ENCODE measurements at places on chromosomes 12 and 14.

DNA sequence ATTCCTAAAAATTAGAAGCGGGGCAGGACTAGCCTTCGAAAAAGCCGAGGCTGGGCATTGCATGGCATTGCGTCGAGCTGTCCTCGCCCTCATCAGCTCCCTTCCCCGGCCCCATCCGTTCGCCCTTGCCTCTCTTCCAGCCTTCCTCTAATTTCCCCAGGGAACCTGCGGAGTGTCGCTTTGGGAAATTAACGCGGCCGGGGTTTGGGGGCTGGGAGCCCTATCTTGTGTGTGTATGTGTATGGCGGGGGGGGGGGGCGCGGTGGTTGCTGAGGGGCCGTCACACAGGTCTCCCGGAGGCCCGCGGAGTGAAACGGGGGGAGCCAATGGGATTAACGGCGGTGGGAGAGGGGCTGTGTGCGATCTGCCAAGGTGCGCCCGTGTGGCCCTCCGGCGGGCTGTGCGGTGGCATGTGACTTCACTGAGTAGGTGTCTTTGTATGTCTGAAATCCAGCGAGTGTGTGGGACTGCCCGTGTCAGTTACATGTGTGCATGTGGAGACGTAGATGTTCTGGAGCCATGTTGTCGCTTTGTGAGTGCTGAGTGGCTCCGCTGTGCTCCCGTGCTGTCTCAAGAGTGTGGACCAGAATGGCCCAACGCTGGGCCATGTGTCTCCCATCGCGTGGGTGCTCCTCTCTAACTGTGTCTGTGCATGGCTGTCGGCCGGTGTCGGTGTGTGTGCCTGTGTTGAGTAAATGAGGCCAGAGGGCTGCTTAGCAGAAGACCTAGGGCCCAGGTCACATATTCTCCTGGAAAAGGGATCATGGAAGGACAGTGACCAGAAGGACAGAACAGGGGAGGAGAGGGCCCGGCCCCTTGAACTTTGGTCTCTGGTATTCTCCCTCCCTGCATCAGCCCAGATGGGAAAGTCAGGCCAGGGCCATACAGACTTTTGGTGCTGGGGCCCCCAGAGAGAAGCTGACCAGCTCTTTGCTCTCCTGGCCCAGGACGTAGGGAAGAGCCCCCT is 1.5 kb downstream of the PTMS start:
- no peak for DNase-seq

- DNase-seq, result no peak
Measured at GRCh38 chr12:129195081-129195480, 341.8 kb downstream of the GLT1D1 start.

- no peak for DNase-seq
Measured at GRCh38 chr12:77842430-77842829, 11.7 kb downstream of the NAV3 start.

DNA sequence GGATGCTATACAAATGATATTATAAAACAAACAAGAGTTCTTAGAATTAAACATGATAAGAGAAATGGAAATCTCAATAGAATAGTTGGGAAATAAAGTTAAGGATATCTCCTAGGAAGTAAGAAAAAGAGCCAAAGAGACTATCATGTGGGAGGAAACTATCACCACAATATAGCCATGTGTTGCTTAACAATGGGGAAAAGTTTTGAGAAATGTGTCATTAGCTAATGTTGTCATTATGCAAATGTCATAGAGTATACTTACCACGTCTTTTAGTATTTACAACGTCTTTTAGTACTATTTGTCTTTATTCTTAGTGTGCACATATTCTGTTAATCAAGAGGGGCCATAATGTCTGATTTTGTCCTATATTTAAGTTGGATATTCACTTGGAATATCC is 58.7 kb downstream of the ZNF641 start:
- no peak for DNase-seq

DNA sequence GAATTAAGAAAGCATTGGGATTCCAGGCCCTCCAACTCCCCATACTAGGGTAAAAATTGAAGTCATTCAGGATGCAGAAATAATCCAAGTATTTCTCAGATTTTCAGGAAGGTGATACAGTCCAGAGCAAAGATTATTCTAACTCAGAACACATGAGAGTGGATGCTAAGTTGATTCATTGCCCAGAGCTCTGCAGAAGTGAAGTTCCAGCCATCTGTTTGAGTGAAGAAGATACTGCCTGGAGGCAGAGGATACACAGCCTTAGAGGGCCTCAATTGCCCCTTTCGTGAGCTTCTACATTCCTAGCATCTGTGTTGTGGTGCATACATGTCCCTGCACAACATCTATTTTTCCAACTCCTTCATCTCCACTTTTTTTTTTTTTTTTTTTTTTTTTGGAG is 36.9 kb upstream of the SMUG1 start:
- DNase-seq, result no peak

- peak; percentile 92 for DNase-seq
Measured at GRCh38 chr12:49741882-49742620, 694 bp downstream of the TMBIM6 start.

- no peak for DNase-seq
Measured at GRCh38 chr14:64117671-64118402, 176.3 kb downstream of the ESR2 start.

DNA sequence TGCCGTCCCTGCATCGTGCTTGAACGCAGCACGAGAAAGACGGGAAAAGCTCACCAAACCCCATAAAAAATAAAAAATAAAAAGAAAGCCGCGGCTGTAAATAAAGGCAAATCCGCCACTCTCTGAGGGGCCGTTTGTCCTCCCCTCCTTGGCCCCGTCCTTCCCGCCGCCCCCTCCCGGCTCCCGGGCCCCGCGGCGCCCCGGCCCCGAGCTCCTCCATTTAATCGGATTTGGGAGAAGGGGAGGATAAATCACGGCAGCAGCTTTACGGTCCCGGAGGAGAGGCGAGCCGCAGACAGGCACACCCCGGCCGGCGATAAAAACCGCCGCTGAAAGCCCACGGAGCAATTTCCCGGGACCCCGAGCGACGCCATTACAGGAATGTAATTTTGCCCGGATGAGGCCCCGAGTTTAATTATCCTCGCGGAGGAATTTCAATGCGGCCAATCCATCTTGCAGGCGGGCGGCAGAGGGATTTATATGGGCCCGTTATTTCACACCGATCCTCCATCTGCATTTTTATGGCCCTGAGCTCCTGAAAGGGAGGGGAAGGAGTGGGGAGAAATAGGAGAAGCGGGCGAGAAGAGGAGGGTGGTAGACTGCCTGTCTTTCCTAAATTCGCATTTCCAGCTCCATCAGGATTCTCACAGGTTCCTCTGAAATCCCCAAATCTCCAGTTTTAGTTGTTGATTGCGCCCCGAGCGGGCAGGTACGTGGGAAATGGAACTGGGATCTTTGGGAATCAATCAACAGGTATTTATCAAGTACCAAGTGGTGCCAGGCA is 1.3 kb upstream of the ATP5MC2 start:
- no peak for DNase-seq

DNA sequence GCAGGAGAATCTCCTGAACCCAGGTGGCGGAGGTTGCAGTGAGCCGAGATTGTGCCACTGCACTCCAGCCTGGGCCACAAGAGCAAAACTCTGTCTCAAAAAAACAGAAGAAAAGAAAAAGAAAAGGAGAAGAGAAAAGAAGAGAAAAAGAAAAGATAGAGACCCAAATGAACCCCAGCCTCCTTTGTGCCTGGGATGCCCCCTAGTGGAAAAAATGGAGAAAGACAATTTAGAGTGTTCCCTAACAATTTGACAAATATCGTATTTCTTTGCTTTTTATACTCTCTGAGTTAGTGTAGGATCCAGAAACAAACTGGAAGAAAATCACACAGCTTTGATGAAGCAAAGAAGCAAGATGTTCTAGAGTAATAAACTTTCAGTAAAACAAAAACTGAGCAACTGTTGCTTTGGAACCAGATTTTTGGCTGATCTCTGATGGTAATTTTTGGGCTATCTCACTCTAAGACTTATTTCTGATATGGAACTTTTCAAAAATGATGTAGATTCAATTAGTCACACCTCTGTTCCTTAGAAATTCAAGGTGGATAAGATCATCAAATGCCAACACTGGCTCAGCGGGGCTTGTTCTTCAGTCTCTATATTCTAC is 18.6 kb upstream of the PRKAB1 start:
- no peak for DNase-seq

DNA sequence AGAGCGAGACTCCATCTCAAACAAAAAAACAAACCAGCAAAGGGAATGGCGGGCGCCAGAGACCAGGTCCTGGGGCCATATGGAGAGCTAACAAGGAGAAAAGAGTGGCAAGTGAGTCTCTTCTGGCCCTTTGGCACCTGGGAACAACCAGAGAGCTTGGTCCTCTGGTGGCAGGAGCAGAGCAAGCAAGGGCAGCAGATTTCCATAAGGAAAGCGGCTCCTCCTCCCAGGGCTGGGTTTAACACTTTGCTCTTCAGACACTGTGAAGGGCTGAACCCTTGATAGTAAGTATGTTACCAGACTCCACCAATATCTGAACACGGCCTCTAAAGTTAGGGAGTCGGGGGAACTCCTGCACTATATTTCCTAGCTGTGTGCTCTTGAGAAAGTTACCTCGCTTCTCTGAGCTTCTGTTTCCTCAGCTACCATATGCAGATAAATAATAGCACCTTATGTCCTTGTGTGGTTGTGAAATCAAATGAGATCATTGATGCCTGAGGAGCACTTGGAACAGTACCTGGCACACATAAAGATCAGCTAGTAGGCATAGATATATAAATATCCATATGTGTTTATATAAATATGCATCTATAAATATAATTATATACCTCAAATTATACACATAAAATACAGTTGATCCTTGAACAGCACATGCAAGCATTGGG is 33.4 kb upstream of the PLEKHG6 start:
- no peak for DNase-seq

DNA sequence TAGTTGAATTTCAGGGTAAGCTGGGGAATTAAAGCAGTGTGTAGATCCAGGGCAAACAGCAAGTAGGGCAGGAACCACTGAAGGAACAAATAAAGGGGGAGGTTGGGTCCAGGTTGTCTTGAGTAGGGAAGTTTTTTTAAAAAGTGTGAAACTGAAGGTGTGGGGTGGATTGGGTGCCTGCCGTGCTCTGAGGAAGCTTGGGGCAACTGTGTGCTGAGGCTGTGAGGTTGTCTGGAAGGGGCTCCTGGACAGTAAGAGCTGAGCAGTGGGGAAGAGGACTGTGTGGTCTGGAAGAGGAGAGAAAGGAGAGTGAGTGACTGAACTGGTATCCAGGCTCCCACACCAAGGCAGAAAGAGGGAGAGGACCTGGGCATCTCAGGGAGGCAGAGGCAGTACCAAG is 10.9 kb upstream of the GPR162 start:
- DNase-seq, result no peak

GRCh38 chr12:127690161-127690560 is 576.8 kb upstream of the TMEM132C start:
- no peak for DNase-seq

GRCh38 chr12:778615-779014 is 26.2 kb downstream of the WNK1 start:
- DNase-seq, result no peak

DNA sequence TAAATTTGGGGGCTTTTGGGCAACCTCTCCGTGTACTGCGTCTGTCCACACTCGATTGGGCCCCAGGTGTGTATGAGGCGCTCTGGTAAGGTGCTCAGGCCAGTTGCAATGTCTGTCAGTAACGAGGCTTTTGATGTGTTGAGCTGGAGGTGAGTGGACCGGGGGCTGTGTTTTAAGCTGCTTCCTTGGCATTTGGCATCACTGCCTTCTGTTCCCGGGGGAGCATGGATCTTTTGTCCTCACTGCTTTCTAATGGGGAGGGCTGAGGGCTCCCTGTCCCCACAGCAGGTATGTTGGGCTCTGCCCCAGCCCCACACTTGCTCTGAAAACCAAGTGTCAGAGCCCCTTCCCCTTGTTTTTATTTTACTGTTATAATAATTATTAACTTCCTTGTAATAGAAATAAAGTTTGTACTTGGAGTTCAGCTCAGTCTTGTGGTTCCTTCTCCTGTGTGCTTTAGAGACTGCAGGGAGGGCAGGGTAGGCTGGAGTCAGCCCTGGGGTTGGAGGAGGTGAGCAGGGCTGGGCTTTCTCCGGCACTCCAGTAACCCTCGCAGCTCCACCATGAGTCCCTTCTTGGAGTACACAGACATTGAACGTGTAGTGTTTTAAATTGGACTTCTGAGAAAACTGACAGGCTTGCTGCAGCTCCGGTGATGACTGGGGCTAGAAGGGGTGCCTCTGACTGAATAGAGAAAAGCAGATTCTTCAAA is 28.0 kb downstream of the TRAFD1 start:
- DNase-seq, result no peak

DNA sequence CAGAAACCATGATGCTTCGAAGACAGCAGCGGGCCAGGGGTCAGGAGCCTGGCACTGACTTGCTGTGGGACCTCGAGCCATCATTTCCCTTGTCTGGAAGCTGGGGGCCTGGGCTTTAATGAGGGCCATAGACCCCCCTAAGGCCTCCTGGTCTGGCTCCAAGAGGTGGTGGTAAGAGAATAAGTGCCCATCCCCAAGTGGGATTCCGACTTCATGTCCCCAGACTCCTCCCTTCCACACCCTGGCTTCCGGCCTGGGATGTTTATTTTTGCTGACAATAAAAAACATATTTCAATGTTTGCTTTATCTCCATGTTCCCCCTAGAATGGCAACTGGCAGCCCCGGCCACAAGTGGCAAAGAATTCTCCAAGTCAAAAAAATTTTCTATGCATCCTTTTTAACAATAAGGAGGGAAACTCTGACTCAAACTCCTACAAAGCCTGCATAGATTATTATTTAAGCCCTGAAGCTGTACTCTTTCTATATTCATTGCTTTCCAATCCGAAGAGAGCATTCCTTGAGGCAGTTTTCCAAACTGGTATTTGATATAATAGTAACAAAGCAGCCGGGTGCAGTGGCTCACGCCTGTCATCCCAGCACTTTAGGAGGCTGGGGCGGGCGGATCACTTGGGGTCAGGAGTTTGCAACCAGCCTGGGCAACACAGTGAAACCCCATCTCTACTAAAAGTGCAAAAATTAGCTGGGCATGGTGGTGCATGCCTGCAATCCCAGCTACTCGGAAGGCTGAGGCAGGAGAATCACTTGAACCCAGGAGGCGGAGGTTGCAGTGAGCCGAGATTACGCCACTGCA is 84.0 kb downstream of the ITPK1 start:
- DNase-seq, result no peak

DNA sequence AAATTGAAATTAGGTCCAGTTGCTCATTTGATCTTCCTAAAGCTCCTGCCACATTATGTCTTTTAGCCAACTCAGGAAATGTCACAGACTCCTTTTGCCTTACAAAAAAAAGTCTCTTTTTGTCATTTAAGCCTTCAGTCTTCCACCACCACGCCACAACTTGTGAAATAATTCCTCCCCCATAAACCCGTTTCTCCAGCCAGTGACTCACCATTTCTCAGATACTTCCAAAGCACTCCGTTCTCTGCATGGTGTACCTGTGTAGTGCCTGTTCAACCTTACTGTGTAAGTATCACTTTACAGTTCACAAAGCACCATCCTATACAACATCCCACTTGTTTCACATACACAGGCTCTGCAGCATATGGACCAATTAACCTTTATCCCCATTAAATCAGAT is 139.5 kb upstream of the AEBP2 start:
- DNase-seq, result no peak

DNA sequence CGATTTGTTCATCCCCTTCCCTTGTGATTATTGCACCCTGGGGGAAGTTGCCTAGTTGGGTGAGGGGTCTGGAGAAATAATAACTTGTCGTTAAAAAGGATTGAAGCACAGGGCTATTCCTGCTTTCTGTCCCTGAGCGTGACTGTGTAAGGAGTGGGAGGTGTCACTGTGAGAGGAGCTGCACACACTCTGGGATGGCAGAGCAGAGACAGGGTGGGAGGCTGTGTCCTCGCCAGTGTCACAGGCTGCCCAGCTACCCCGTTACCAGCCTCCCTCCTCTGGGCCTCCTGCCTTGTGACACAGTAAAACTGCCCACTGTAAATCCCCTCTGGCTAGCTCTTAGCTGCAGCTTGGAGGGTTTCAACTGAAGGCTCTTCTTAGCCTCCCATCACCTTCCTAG is 460.6 kb downstream of the AACS start:
- DNase-seq, result no peak

Measured in GM12865 (cell line).